ENCODE measurements at places on chromosomes 2 and 18.
A peak's percentile ranks its signal among the peaks of the same experiment; 100 is the strongest.

DNA sequence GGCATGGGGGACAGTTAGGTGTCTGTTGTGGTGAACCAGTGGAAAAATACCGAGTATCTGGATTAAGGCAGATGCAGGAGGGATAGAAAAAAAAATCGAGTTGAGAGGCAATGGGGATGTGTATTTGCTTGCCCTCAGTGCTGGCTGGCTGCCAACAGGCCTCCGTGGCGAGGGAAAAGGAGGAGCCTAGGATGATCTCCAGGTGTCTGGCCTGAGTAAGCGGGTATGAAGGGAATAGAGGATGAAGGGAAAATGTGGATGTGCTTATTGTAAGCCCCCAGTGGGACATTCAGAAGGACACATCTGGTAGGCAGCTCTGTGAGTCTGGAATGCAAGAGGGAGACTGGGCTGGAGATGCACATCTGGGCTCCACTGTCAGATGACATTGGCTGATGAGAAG, 22.8 kb downstream of the KCNS3 start:
- no peak for DNase-seq

GRCh38 chr2:33764551-33764950, 165.5 kb upstream of the FAM98A start:
- DNase-seq = no peak

DNA sequence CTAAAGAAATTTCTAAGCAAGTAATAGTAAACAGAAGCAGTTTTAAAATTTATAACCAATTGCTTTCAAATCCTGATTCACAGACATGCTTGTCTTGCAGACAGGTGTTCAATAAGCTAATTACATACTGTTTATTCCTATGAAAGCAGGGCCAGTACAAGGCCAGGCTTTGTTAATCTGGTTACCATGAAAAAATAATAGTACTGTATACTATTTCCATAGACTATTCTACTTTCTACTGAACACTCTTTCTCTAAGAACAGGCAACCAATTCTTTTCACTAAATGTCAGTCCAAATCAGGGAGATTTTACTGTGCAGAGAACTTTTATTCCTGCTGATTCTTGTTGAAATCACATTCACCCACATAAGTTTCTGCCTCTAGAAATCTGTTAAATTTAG, 2.9 kb upstream of the SRSF7 start:
- DNase-seq = no peak

DNA sequence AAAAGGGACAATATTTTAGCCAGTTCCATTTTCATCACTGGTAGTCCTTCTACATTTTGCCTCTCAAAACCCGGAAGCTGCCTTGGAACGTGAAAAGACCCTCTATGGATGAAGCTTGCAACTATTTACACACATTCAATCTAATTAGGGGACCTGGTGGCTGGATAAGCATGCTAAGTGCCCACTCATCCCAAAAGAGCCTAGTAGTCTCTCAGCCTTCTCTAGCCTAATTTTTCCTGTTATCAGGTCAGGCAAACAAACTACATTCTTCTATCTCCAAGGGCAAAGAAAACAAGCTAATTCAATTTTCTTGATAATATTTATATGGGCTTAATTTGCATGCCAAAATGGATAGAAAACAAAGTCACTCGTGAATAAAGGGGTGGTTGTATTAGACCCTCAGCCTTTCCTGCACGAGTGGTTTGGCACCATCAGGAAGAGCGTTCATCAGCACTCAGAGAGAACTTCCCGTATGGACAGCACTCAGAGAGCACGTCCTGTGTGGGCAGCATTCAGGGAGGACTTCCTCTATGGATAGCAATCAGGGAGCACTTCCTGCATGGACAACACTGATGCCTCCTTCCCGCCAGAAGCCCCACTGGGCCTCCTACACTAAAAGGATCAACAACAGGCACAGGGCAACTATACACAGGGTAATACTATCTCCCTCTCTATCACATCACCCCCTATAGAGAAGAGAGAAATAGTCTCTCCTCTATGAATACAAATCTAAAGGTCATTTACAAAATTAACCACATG, 122.2 kb downstream of the RBMS1 start:
- peak; percentile 50 for DNase-seq

GRCh38 chr2:139805441-139805840, 1025.3 kb upstream of the NXPH2 start:
- DNase-seq = no peak

DNA sequence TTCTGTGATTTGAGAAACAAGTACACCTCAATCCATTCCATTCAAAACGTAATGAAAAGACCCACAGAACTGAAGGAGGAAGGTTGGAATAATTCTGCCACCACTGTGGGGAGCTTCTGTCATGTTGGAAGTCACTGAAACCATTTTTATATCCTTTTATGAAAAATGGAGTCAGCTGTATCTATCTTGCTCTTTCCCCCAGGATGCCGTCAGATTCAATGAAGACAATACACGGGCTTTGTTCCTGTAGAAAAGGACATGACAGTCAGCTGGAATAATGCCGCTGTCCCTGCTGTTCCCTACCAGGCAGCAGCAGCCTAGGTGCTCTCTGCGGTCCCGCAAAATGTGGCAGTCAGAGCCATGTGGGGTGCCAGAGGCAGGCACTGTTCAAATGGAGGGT, 52.5 kb upstream of the APCDD1 start:
- DNase-seq = no peak

DNA sequence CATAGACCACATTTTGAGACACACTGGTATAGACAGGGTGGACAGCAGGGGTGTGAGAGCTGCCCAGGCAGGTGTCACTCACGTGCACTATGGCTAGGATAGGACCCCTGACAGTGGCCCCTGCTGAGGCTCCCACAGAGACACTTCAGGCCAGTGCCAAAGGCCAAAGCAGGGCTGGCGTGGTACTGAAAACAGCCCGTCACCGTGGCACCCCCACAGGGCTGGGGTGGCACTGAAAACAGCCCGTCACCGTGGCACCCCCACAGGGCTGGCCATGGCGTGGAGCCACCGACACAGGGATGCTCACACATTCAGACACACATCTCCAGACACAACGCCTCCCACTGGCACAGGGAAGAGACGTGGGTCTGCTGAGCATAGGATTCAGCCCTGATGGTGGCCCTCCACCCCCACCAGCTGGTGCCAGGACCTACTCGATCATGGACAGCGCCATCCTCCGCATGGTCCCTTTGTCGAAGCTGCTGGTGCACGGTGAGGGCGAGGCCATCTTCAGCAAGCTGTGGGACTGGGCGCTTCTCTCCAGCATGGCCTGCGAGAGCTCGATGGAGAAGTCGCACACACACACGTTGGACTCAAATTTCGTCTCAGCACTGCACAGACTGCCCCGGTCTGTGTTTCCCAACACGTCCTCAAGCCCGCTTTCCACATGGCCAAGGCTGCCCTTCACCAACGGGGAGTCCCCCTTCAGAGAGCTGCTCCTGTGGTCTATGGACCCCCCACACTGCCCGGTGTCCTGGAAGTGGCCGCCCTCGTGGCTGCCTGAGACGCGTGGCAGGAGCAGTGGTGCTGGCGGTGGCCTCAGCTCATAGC, 34.1 kb downstream of the ANKMY1 start:
- no peak for DNase-seq

GRCh38 chr2:18084376-18084775, 205.9 kb downstream of the KCNS3 start:
- DNase-seq = peak; percentile 50

DNA sequence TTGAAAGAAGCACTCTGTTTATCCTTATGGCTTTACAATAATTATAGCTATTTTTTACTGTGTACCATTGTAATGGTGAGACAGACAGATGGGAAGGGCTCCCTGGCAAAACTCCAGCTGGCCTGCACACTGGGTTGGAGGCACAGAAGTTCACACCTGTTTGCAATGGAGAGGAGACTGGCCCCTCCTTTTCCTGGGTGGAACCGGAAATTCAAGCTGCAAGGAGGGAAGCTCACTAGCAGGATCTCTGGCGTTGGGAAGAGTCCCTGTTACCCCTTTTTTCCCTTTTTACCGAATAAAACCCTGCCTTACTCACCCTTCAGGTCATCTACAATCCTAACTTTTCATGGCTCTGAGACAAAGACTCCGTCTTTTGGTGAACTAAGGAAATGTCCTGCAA, 100.3 kb upstream of the TFPI start:
- no peak for DNase-seq

- DNase-seq = no peak
Measured at GRCh38 chr2:8327371-8328100, 354.3 kb upstream of the ID2 start.

DNA sequence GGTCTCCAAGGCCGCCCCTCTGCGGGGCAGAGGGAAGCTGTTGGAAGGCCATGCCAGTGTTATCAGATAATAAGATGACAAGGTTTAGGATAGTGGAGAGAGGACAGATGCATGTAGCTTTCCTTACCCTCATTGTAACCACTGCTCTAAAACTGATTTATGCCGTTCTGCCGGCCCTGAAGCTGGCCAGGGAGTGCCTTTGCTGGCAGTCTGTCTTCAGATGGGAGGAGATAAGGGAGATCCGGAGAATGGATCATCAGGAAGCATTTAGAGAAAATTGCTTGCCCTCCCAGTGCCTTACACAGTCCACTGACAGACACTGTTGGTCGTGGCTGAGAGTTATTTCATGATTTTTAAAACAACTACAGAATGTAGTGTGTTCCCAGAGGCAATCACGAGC, 35.4 kb upstream of the MYO3B start:
- no peak for DNase-seq

DNA sequence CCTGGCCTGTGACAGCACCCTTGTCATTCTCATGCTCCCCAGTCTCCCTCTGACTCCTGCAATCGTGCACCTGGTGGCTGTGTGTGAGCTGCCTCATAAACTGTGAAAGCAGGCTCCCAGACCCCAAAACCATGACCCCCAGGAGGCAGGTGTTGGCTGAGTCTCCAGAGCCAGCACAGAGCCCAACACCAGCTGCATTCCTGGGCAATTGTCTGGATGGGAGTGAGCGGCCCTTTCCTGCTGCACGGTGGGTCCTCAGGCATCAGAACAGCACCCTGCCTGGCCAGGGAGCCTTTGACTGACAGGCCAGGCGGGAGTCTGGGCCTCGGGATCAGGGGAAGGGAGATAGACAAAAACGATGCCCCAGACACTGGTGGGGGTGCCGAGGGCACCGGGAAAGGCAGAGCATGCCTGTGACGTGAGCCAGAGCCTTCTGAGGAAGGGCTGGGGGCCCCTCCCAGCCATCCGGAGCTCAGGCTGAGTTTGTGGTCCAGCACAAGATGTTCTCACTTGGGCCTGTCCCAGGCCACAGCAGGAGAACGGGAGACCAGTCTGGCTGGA, 135.1 kb upstream of the GPC1 start:
- no peak for DNase-seq

DNA sequence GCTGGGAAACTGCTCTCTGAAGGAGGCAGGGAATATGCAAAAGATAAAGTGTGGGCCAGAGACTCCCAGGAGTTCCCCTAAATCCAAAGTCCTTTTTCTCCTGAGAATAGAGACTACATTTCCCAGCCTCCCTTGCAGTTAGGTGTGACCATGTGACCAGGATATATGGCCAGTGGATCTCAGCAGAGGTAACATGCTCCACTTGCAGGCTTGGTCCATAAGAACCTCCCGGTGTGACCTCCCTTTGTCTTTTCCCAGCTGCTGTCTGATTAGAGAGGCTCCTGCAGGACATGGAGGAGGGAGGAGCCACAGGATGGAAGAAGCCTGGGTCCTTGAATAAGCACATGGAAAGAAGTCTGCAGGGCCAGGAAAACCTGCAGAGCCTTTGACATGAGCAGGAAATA, 76.2 kb downstream of the TGFA start:
- no peak for DNase-seq

DNA sequence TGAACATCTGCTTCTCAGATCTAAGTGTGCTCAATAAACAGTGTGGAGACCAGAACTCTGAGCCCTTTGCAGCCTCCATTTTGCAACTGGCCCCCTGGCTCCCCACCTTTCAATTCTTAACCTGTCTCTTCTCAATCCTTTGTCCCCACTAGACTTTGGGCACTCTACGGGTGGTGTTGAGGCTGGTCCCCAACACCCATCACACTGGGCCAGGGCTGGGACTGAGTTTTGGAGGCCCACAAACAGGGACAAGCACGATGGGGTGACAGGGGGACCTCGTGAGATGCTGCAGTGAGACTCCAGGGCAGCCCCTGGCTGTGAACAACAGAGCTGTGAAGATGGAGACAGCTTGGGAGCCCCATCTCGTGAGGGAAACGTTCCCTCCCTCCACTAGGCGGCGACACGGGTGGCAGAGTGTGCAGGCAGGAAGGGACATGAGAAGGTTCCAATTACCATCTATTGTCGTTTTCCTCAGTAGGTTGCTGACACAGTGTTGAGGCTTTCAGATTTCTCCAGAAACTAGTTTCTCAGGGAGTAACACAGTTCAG, 1.2 kb downstream of the ANKMY1 start:
- DNase-seq = peak; percentile 25

- no peak for DNase-seq
Measured at GRCh38 chr18:68865021-68865420, 67.1 kb downstream of the CCDC102B start.

GRCh38 chr2:222050981-222051380, 247.8 kb downstream of the PAX3 start:
- DNase-seq = no peak

GRCh38 chr18:36307513-36307912, 10.0 kb downstream of the FHOD3 start:
- DNase-seq = no peak

DNA sequence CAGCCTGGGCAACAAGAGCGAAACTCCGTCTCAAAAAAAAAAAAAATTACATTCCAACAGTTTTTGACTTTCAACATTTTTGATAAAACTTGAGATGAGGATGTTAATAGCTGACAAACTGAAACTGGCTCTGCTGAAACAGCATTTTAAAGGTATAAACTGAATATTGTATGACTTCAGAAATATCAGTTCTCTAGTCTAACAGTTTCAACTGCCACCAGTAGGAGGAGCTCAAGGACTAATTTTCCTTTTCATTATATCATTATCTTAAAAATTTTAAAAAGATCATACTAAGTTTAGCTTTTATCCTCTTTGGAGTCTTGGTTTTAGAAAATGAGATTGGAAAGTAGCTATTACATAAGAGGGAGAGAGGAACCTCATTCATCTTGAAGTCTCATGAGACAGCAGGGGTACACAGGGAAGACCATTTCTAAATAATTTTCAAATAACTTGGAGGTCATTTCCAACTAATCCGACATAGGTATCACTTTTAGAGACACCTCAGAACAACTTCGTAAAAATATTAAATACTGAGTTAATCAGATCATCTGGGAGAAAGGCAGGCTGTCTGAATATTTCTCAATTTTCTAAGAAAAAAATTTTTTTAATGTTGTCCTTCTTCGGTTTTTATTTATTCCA, 37.6 kb upstream of the MCM6 start:
- peak; percentile 42 for DNase-seq

GRCh38 chr2:117087535-117088291, 726.8 kb upstream of the DDX18 start:
- no peak for DNase-seq

- no peak for DNase-seq
Measured at GRCh38 chr2:204293884-204294747, 251.2 kb upstream of the PARD3B start.

Data from SJSA1 (cell line).